ENCODE measurements at places on chromosomes 2 and 18. TPM values are rescaled to one million over a fixed set of nuclear protein-coding genes. Genes with fewer than 3 reads are reported as not detected.

C2orf78 gene
- not detected for polyA plus RNA-seq

BMP10 gene
- polyA plus RNA-seq: not detected

CCDC68 gene
- polyA plus RNA-seq: 0.39 TPM

IL36B gene
- not detected for polyA plus RNA-seq

OTOS gene
- not detected for polyA plus RNA-seq

TMEM163 gene
- 0.86 TPM for polyA plus RNA-seq

TLK1 gene
- polyA plus RNA-seq: 19.0 TPM

KCNJ13 gene
- polyA plus RNA-seq: 0.33 TPM

ALK gene
- 0.03 TPM for polyA plus RNA-seq

C1QL2 gene
- polyA plus RNA-seq: not detected

STON1 gene
- 8.1 TPM for polyA plus RNA-seq

RPL37A gene
- 4,827 TPM for polyA plus RNA-seq

SCN9A gene
- polyA plus RNA-seq: 3.5 TPM

G6PC2 gene
- not detected for polyA plus RNA-seq

ABCG5 gene
- 0.05 TPM for polyA plus RNA-seq

FAM110C gene
- 1.8 TPM for polyA plus RNA-seq

ATL2 gene
- 33.4 TPM for polyA plus RNA-seq

TUBA3D gene
- 0.72 TPM for polyA plus RNA-seq

HSPD1 gene
- polyA plus RNA-seq: 250 TPM

SLC19A3 gene
- polyA plus RNA-seq: 0.56 TPM

FNDC4 gene
- polyA plus RNA-seq: 7.5 TPM

ESPNL gene
- 2.6 TPM for polyA plus RNA-seq

CD8B2 gene
- polyA plus RNA-seq: 0.04 TPM

RMDN2 gene
- 2.2 TPM for polyA plus RNA-seq

POTEC gene
- not detected for polyA plus RNA-seq

SCN7A gene
- 33.2 TPM for polyA plus RNA-seq

UCN gene
- polyA plus RNA-seq: 1.9 TPM

NPPC gene
- 1.8 TPM for polyA plus RNA-seq

IL37 gene
- not detected for polyA plus RNA-seq

RUFY4 gene
- polyA plus RNA-seq: 0.16 TPM

SCG2 gene
- 0.08 TPM for polyA plus RNA-seq

PRKAG3 gene
- 32.9 TPM for polyA plus RNA-seq

SLC30A3 gene
- polyA plus RNA-seq: 0.85 TPM

MAPK4 gene
- 10.9 TPM for polyA plus RNA-seq

ACMSD gene
- polyA plus RNA-seq: 0.44 TPM

MROH2A gene
- polyA plus RNA-seq: not detected

VWC2L gene
- not detected for polyA plus RNA-seq

REG1A gene
- not detected for polyA plus RNA-seq

CLEC4F gene
- 0.24 TPM for polyA plus RNA-seq

GKN1 gene
- polyA plus RNA-seq: not detected

AFF3 gene
- 3.5 TPM for polyA plus RNA-seq

FKBP1B gene
- 2.3 TPM for polyA plus RNA-seq

ERFE gene
- polyA plus RNA-seq: 11.2 TPM

MSTN gene
- polyA plus RNA-seq: 32.8 TPM

REG3G gene
- polyA plus RNA-seq: not detected

MFSD2B gene
- 2.6 TPM for polyA plus RNA-seq

GREB1L gene
- 10.6 TPM for polyA plus RNA-seq

BCL11A gene
- polyA plus RNA-seq: 4.9 TPM

AQP12A gene
- polyA plus RNA-seq: 0.76 TPM

CCDC148 gene
- polyA plus RNA-seq: 0.44 TPM

ZNF513 gene
- 14.2 TPM for polyA plus RNA-seq

VAPA gene
- 265 TPM for polyA plus RNA-seq

All from forelimb muscle (tissue), 1 donor.